Prostate gland (tissue), 2 donors: ENCODE measurements at places on chromosomes 6 and 20.

DNA sequence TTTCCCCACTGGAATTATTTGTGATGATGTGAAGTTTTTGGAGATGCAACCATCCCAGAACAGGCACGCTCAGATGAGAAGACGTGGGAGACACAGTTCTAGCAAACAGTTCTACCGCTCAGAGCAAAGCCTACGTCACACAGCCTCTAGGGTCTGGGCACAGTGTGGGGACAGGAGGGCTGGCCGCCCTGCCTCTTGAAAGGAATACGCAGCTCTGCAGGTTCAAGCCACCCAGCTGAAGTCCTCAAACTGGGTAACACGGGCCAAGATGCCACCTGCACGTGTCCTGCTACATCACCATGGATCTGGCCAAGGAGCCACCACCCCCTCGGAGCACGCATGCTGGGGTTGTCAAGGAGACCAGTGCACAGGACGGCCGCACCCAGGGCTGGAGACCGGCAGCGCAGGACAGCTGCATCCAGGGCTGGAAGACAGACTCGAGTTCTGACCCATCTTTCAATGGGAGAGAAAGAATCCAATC, 75.0 kb downstream of the NOL4L start:
- DNase-seq: no peak

- no peak for DNase-seq
These were observed 9.5 kb downstream of the CYP39A1 start for GRCh38 chr6:46642928-46643751.

GRCh38 chr6:160507420-160507819, 156.7 kb downstream of the LPA start:
- DNase-seq: no peak

DNA sequence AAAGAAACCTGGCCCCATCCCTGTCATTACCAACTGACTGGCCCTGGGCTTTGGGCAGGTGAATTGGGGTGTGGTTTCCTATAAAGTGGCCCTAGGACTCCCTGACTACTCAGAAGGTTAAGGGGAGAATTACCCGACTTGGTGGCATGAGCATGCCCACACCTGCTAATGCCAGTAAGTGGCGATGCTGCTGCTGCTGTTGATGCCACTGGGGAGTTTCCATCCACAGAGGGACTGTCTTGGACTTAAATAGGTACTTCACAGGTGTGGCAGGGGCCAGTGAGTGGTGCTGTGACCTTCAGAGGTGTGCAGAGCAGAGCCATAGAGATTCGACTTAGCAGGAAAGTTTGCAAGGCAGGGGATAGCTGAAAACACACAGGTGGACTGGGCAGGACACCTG, 32.6 kb upstream of the MDFI start:
- DNase-seq: no peak

- no peak for DNase-seq
These were observed 351 bp downstream of the AURKA start for GRCh38 chr20:56391596-56392131.

- DNase-seq: no peak
These were observed 5.1 kb downstream of the MOCS1 start for GRCh38 chr6:39929039-39929732.

- no peak for DNase-seq
These were observed 608.4 kb upstream of the SYNCRIP start for GRCh38 chr6:86251106-86251505.

DNA sequence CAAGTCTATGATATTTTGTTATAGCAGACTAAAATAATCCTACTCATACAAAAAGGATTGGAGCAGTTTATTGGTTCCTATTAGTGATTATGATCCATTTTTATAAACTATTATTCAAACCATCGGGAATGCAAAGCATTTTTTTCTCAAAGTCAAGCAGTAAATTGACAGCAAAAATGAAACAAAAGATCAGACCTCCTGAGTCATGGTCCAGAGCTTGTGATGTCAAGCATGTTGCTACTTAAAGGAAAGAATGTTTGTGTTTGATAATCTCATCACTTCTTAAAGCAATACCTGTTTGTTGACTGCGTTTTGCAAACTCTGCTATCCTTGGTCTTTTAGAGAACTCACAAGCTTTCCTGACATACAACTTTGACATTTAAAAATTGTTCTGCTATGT, 204.4 kb downstream of the SAMD5 start:
- no peak for DNase-seq

DNA sequence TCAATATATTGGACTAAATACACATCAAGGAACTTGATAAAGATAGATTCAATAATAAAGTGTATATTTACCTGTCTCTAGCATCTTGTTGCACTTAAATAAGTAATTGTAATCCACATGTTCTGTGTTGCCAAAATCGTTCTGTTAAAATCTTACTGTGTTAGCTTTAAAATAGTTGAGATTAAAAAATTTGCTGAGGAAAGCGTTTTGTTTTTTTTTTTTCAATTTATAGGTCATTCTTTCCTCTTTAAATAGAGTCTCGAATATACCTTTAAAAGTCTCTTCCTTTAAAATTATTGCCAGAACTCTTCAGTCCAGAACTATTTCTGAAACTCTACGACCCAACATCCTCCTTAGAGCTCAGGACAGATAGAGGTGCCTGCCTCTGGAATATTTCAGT, 195.6 kb upstream of the OPRM1 start:
- no peak for DNase-seq

DNA sequence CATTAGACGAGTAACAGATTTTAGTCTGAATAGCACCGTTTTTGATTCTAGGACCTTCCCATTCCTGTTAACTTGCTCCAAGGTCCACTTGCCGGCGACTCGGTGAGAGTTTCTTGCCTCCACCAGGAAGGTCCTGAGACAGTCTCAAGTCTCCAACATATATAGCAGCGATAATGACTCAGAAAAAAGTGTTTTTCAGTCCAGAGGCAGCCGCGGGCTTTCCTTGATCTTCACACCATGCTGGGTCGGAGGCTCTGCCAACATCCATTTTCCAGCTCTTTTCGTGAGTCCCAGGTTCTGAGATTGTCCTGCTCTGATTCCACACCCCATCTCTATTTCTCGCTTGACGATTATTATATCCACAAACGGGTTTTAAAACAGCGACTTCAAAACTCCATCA, 170.5 kb downstream of the GPX5 start:
- DNase-seq: no peak

GRCh38 chr6:154937306-154938220, 57.6 kb upstream of the TIAM2 start:
- DNase-seq: no peak

- DNase-seq: no peak
These were observed 128.2 kb downstream of the BANF2 start for GRCh38 chr20:17827759-17828559.

DNA sequence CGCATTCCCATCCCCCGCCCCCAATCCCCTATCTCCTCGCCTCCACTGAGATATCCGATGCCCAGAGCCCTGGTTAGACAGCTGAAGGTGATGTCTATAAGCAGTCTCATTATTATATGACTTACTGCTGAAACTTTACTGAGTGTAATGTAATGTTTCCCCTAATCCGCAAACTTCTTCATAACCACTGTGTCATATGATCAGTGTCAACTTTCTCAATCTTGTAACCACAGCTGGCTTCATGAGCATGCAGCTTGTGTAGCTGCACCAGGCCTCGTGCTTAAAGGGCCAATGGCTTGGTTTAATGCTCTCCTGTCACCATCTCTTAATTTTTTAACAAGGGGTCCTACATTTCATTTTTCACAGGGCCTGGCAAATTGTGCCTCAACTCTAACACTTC, 8.1 kb downstream of the ASIP start:
- DNase-seq: no peak

DNA sequence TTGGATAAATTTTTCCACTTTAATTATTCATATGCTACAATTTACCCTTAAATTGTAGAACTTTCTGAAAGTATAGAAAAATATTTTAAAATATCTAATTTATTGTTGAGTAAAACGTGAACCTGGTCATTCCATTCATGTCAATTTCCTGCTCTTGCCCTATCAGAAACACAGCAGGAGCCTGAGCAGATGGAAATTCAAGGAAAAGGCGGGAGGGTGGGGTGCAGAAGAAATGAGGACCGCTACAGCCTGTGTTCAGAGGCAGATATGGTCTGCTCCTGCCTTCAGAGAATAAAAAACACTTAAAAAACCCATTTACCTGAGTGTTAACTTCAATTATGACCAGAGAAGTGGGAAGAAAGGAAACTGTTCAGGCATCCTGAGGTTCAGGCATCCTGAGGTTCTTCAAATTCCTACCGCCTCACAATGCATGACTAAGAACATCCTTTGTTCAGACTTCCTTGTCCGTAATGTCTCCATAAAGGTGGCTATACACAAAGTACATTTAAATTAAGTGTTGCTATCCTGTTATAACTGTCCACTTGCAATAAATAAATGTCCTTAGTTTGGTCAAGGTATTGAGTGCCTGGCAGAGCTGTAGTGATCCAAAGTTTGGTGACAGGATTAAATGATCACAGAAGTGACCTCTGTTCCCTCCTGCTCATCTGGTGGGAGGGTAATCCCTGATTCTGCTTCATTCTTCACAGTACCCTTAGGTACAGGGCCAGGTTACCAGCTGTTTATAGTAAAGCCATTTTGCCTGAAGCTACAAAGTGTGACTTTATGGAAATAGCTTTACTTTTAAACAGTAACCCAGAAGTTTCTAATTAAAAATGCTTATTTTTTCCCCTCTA, 109.1 kb downstream of the MAN1A1 start:
- DNase-seq: no peak

GRCh38 chr20:57756213-57756612, 46.4 kb upstream of the PMEPA1 start:
- DNase-seq: no peak

DNA sequence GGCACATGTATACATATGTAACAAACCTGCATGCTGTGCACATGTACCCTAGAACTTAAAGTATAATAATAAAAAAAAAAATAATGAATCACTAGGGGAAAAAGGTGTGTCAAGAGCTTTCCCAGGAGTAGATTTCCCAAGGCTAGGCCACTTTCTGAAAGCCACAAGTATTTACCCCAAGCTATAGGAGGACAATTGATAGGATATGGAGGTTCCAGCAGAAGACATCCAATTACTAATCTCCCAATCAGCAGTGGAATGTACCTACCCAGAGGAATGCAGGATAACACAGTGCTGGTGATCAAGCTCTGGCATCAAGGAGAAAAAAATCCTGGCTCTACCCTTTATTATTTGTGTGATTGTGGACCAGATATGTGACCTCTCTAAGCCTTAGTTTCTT, 562.7 kb downstream of the RFPL4B start:
- DNase-seq: no peak

GRCh38 chr6:31769684-31770371, 7.3 kb downstream of the VWA7 start:
- peak; percentile 65 for DNase-seq

GRCh38 chr6:51529240-51529639, 558.2 kb downstream of the PKHD1 start:
- DNase-seq: no peak

GRCh38 chr6:83578057-83578456, 65.7 kb downstream of the PRSS35 start:
- no peak for DNase-seq

DNA sequence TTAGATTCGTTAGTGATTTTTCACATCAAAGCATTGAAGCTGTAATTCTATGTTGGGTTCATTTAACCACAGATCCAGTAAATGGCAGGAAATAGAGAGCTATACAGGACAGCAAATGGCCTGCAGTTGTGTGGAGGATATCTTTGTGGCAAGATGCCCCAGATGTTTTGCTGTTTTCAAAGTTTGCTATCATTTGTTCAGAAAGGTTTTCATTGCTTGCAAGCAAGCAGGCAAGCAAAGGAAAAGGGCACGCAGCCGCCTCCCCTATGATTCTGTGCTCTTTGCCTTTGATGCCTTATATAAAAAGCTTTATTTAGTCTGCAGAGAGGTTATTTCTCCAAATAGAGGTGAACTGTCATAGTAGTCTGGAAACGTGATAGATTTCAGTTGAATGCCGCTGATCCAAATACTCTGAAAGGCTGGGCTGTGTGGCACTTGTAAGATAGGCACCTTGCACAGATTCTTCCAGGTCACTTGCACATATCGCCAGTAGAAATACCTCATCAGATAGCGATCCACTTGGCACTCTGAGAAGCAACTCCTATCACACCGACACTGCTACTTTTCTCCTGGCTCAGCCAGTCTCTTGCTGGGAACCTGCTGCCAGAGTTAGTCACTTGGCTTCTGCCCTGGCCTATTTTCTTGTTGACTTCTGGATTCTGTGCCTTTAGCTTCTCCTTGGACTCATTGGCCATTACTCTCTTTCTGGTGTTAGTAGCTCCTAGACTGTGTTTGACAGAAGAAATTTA, 66.4 kb downstream of the UTRN start:
- peak; percentile 26 for DNase-seq

DNA sequence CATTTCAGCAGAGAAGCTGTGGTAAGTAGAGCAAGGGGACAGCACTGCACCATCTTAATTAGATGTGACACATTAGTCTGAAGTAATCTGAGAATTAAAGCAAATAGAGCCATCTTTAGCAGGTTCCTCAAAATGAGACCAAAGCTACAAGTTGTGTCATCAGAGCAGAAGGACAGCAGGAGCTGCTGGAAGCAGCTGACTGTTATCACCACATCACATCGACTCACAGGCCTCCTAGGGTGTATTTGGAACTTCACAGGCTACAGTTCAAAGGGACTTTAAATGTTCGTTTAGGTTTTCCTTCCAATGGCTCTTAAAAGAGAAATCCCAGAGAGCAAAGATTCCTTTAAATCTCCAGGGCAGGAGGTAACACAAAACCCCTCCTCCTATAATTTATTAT, 69.5 kb downstream of the LCA5 start:
- DNase-seq: no peak

DNA sequence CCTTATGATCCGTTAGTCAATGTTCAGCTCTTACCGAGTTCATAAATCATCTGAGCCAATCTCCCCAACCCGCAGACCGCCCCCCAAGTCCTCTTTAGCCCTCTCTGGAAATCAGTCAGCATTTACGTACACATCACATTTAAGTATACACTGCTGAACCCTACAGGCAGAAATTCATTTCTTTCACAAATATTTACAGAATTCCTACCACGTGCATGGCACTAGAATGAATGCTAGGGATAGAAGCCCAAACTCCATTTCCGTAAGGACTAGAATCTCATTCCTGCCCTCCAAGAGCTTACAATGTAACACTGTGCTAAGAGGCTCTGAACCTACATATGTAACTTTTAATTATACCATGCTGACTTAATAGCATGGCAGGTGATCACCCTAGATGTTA, 1.8 kb downstream of the OSER1 start:
- no peak for DNase-seq

GRCh38 chr20:34437330-34437986, 74.4 kb downstream of the ITCH start:
- DNase-seq: no peak

DNA sequence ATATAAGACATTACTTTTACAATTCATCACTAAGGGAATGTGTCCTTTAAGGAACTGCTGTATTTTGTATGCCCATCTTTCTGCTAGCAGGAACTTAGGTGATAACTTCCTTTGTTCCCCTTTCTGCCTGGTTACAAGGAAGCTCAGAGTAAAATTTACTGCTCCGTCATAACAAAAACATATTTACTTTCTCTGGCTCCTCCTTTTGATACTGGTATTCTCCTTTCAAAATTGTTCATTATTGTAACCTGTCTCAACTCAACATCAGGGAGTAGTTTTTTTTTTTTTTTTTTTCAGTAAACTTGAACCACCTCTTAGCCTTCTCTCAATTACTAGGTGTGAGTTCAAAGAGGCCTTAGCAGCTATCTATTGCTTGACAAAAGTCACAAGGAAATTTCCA, 37.1 kb downstream of the RIPOR2 start:
- DNase-seq: no peak
